Cerebellar cortex (tissue), 1 donor: ENCODE measurements at places on chromosomes 5 and 9.

GRCh38 chr9:92696619-92697018 lies 26.7 kb upstream of the IPPK start:
- DNase-seq: no peak

GRCh38 chr5:112480501-112480900 lies 61.4 kb upstream of the EPB41L4A start:
- DNase-seq: no peak

DNA sequence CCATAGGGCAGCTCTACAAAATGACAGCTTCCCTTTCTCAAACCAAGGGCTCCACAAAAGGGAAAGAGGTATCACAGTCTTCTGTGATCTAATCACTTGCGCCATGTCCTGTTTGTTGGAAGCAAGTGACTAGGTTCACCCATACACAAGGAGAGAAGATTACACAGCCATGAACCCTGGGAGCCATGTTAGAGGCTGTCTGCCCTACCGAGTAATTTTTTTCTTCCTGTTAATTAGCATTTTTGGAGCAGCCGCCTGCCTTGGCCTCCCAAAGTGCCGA lies 33.2 kb upstream of the GOLPH3 start:
- DNase-seq: no peak

GRCh38 chr9:93054758-93055704 lies 3.5 kb upstream of the SUSD3 start:
- DNase-seq: no peak

DNA sequence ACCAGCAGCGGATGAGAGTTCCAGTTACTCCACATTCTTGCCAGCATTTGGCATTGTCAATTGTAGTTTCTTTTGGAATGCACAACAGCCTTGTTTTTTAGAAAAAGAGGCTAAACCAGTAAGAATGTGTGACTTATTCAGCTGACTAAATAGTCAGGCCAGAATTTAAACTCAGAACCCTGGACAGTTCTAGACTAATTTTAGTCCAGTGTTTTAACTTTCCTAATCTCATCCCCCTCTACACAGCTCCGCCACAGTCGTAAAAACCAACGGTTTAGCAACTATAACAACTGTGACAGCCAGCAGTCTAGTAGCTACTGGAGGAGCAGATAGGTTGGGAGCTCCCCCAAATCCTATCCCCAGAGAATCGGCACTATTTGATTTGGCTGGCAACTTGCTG lies 103.7 kb downstream of the FOXD1 start:
- DNase-seq: no peak

DNA sequence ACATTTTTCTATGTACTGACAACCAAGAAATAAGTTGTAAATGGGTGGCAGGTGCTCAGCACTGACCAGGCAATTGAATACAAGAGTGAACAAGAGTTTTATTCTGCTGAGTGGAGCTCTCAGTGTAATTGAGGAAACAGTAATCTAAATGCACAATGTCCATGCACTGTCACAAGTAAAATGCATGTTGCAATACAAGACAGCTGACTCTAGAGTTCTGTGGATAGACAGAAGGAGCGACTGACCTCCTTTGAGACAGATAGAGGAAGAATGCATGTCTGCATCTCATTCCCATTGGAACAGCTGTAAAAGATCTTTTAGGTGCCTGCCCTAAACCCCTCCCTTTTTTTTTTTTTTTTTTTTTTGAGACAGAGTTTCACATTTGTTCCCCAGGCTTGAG lies 299.0 kb downstream of the FBXL7 start:
- DNase-seq: no peak

DNA sequence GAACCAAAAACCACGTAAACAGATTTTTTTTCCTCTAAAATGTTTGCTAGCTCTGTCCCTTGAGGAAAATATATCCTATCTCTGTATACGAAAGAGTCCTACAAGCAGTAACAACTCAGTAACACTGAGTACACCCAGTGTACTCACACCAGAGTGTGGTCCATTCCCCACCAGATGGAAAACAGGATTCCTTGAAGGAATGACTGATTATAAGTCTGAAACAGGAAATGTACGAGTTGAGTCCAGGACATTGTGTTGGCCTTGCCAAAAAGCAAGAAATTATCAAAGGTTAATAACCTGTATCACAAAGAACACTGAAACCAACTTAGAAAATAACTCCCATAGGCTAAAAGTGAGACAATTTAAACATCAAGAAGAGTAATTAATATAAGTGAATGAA lies 20.4 kb downstream of the GOLPH3 start:
- DNase-seq: no peak
